Activated CD8-positive, alpha-beta T cell treated with anti-CD3 and anti-CD28 coated beads for 36 hours (primary cell): ENCODE measurements at places on chromosomes 1 and 21. TPM values are rescaled to one million over a fixed set of nuclear protein-coding genes. Genes with fewer than 3 reads are reported as not detected.

Gene BRINP3
- total RNA-seq: not detected

Gene CFAP45
- total RNA-seq: 1.3 TPM

Gene LCE1A
- total RNA-seq: not detected

Gene EFNA1
- 0.59 TPM for total RNA-seq

GRCh38 chr1:107653765-107654164 lies 311.2 kb downstream of the VAV3 start:
- no peaks in the 10 kb centered on the region for H3K27me3 ChIP-seq
- H3K27ac ChIP-seq: no peak overlapping the region
- no peak for DNase-seq
- no peaks in the 10 kb centered on the region for H3K36me3 ChIP-seq
- H3K4me1 ChIP-seq: no peaks in the 10 kb centered on the region

DNA sequence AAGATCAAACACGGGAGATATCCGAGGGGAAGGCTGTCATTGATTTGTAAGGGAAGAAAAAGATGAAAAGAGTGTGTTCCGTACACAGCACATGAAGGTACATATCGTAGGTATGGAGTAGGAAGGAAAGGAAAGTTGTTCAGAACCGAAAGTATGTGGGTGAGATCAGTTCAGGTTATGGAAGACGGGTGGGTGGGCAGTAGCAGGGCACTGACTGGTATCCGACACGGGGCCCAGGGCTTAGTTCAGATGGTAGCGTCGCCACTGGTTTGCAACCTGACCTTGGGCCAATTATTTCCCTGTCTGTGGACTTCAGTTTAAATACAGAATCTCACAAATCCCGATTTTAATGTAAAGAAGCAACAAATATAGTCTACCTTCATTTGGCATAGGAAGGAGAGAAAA lies 27.8 kb upstream of the A3GALT2 start:
- peak overlapping the region; percentile 94 for H3K27ac ChIP-seq
- peak overlapping the region; percentile 82 for H3K4me3 ChIP-seq
- peak; percentile 39 for DNase-seq
- peaks cover 28% of the 10 kb centered on the region for H3K36me3 ChIP-seq
- H3K27me3 ChIP-seq: no peaks in the 10 kb centered on the region
- H3K4me1 ChIP-seq: peaks cover 53% of the 10 kb centered on the region

GRCh38 chr1:109198043-109198695 lies 15.5 kb upstream of the SARS1 start:
- no peak overlapping the region for H3K27ac ChIP-seq
- H3K4me1 ChIP-seq: peaks cover 19% of the 10 kb centered on the region
- H3K4me3 ChIP-seq: no peak overlapping the region
